ENCODE measurements at places on chromosomes 13 and 19.

- DNase-seq, result no peak
Measured at GRCh38 chr19:19055701-19056100, 8.1 kb upstream of the SLC25A42 start.

GRCh38 chr19:48136547-48136946, 25.9 kb upstream of the PLA2G4C start:
- no peak for DNase-seq

- DNase-seq, result peak; percentile 52
Measured at GRCh38 chr19:17394891-17395415, 957 bp upstream of the CCDC194 start.

DNA sequence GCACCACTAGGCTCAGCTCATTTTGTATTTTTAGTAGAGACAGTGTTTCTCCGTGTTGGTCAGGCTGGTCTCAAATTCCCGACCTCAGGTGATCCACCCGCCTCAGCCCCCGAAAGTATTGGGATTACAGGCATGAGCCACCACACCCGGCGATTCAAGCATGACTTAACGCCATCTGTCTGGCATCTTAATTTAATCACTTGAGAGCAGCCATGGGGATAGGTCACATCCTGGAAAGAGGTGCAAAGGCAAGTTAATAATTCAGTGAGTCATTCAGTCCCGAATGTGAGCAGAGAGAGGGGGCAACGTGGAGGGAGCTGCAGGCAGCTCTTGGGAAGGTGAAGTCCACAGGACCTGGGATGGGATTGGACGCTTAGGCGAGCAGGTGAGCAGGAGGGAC, 31.7 kb upstream of the USP29 start:
- no peak for DNase-seq

Data from activated effector memory CD4-positive, alpha-beta T cell treated with Interleukin-2 at 50 U/mL for 16 hours (primary cell).